ENCODE measurements at places on chromosomes 16 and 17.

DNA sequence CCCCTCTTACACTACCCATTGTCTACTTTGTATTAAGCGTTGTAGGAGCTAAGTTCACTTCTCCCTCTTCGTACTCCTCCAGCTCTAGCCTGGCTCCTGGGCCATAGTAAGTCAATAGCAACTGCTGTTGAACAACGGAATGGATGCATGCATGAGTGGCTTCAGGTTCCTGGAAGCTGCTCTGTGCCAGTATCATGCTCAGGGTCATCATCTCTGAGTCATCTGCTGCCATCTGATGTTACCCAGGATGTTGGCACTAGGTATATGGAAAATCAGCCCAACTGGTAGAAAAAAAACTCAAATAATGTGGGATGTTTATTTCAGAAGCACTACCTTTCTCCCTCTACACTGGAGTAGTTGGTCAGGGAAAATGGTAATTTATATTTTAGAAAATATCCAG is 536.8 kb downstream of the NPIPA7 start:
- no peak for DNase-seq

DNA sequence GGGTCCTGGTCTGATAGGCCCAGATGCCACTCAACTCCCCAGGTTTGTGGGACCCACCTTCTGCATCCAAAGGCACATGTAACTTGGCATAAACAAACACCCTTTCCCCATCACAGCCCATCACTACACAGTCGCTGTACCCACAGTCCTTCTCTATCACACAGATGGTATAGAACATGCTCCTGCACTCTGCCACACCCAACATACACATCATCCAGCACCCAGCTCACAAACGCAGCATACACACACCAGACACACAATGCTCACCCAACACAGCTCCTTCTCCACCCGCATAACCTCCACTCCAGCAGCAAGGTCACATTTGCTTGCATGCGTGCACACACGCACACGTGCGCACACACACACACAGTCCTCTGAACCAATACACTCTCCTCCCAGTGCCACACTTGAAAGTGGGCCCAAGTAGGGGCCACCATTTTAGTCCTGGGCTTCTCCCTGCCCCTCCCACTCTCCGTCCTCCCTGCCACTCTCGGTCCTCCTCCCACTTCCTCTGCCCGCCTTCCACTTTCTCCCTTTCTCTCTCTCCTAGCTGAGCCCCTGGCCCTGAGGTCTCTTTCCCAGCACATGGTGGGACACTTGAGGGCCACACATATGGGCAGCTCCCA is 8.5 kb upstream of the TMEM92 start:
- DNase-seq, result no peak

GRCh38 chr17:82285141-82285540 is 11.6 kb upstream of the CSNK1D start:
- no peak for DNase-seq

- DNase-seq, result peak; percentile 40
Measured at GRCh38 chr17:43766413-43767052, 7.9 kb upstream of the SOST start.

- DNase-seq, result no peak
Measured at GRCh38 chr17:7992516-7992915, 9.9 kb upstream of the GUCY2D start.
